ENCODE measurements at places on chromosomes 4 and X. TPM values are rescaled to one million over a fixed set of nuclear protein-coding genes. Genes with fewer than 3 reads are reported as not detected.

The TLL1 gene
- total RNA-seq, result 2.1 TPM

The PRDM8 gene
- 0.07 TPM for total RNA-seq

The OTC gene
- total RNA-seq, result not detected

The GPR82 gene
- total RNA-seq, result not detected

The MAGEA9B gene
- not detected for total RNA-seq

The TGIF2LX gene
- total RNA-seq, result not detected

The SPANXN4 gene
- total RNA-seq, result not detected

The CYLC1 gene
- not detected for total RNA-seq

The INPP4B gene
- 18.7 TPM for total RNA-seq

The TSPAN7 gene
- total RNA-seq, result 0.56 TPM

The CRMP1 gene
- total RNA-seq, result 59.5 TPM

The INTU gene
- total RNA-seq, result 10.9 TPM

- no peak for DNase-seq
Observed at GRCh38 chrX:149230689-149231088, 274.4 kb downstream of the IDS start.

- DNase-seq, result no peak
Observed at GRCh38 chr4:149845743-149846142, 30.1 kb upstream of the IQCM start.

DNA sequence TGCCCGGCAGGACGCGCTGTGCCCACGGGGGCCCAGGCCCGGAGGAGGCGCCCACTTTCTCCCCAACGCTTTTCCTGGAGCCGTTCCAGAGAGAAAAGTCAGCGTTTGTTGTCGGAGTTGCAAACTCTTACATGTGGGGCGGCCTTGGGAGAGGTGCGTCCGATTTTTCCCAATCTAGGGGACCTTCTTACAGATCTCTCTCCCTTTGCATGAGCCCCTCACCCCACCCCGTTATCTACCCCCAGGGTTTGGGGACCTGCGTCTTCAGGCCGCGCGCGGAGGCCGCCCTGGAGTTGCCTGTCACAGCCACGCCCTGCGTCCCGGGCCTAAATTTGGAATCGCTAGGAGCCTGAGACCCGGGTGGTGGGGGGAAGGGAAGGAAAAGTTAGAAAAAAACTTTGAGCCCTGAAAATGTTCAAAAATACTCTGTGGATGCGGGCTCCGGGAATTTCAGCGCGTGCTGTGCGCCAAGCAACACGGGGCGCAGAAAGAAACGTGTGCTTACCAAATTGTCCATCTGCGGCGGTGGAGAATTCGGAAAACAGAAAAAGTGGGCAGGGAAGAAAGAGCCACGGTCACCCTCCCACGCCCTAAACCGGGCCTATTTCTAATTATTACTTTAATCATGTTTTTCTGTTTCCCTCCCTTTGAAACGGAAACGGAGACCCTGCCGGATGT lies 587 bp downstream of the CD99 start:
- no peak for DNase-seq

- no peak for DNase-seq
Observed at GRCh38 chr4:140297221-140297570, 76.2 kb upstream of the SCOC start.

DNA sequence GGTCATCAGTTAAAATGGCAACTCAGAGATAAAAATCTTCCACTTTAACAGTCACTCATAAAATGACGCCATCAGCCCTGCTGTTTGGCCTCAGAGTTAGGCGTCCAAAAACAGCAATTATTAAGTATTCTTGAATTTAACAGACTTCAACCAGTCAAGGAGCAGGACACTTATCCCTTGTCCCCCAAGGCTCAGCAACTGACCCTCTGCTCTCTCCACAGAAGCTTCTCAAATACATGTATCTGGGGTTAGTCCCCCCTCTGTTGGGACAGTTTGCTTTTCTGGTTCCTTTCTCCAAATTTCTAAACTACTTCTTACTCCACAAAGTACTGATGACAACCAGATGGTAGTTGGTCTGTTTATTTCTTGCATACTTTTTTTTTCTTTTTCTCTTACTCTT lies 54.4 kb downstream of the SOD3 start:
- DNase-seq, result no peak

DNA sequence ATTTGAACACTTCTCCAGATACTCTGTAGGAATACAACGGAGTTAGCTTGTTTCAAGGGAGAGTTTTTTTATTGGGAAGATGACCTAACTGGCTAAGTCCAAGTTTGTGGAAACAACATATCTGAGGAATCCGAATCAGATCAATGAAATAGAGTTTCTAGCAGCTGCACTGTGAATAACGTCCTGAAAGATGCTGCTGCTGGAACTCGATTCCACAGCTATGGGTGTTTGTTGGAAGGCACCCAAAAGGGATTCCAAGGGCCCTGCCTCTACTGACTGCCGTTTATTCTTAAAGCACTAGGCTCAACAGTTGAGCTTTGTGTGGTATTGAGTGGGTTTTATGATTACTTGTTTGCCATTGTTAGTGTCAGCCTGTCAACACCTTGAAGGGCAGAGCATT lies 6.6 kb upstream of the GBA3 start:
- no peak for DNase-seq

GRCh38 chrX:125132274-125132673 lies 187.4 kb upstream of the TEX13C start:
- DNase-seq, result no peak

GRCh38 chrX:3697220-3697684 lies 16.2 kb downstream of the PRKX start:
- DNase-seq, result no peak

DNA sequence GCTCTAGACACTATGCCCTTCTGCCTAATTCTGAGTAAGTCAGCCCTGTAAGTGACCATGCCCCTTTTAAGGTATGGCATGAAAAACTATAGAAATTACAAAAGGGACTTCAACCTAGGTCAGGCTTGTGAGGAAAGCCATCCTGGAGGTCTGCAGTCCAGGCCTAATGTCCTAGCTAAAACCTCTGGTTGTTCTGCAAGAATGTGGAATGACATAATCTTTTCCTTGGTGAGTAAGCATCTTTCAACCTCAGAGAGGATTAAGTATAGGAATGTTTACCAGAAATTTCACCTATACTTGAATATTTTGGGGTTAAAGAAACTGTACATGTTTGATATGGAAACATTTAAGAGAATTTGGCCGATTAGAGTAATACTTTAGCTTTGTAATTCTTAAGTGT lies 23.8 kb upstream of the HPSE start:
- DNase-seq, result no peak

- DNase-seq, result no peak
Observed at GRCh38 chrX:9221781-9222180, 187.9 kb upstream of the FAM9B start.

DNA sequence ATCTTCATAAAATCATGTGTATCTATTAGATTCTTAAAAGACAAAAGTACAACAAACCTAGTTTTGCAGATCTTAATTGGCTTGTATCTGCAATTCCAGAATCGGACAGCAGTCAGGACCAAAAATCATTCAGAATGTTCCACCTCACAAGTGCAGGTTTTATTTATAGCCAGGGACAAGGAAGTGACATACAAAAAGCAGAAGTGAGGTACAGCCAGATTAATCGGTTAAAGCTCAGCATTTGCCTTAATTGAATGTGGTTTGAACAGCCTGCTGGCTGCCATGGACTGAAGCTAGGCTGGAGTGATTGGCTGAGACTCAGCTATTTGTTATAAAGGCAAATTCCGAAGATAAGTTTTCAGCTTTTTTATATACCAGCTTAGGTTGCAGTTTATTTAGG lies 932.6 kb downstream of the C4orf33 start:
- no peak for DNase-seq

DNA sequence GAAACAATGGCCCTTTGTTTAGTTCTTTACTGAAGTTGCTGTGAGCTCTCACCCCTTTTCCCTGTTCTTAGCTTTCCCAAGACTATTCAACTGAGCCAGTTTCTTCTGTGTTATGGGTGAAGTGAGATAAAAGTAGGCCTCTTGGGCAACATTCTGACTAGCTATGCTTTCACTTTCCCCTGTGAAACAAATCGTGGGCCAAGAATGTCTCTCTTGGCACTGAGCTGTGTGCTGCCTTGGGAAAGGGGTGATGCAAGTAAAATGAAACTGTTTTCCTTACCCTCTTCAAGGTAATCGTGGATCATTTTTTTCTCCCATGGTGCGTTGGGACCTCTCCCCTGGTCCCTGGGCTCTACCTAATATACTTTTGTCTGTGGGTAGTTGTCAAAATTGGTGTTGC lies 653.9 kb upstream of the MAGEB2 start:
- no peak for DNase-seq

- no peak for DNase-seq
Observed at GRCh38 chr4:100188829-100189228, 1.4 kb downstream of the DDIT4L start.

DNA sequence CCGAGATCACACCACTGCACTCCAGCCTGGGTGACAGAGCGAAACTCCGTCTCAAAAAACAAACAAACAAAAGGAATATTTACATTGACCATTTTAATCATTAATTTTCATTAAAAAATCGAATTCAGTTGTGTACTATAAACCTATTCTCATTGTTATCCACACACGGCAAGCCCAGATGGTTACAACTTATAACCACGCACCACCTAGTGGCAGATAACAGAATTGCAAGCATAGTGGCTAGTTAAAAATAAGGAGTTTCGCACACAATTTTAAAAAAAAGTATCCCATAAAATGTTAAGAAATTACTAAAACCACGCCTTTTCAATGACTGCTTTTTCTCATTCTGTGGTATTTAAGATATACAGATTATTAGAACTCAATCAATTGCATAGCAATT lies 25.4 kb downstream of the MBNL3 start:
- no peak for DNase-seq

GRCh38 chr4:88240297-88240714 lies 44.1 kb downstream of the PPM1K start:
- no peak for DNase-seq

GRCh38 chr4:140807491-140808252 lies 51.5 kb upstream of the TBC1D9 start:
- DNase-seq, result no peak

DNA sequence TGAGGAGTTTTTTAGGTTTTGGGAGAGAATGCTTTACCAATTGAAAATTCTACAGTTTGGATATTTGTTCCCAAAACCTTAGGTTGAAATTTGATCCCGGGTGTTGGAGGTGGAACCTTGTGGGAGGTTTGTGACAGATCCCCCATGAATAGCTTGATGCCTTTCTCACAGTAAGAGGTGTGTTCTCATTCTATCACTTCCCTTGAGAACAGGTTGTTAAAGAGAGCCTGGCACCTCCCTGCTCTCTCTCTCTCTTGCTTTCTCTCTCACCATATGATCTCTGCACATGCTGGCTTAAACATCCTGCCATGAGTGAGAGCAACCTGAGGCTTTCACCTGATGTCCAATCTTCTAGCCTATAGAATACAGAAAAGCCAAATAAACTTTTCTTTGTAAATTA lies 1475.5 kb upstream of the AGA start:
- DNase-seq, result no peak

- DNase-seq, result no peak
Observed at GRCh38 chrX:122565952-122566351, 618.1 kb upstream of the GRIA3 start.

DNA sequence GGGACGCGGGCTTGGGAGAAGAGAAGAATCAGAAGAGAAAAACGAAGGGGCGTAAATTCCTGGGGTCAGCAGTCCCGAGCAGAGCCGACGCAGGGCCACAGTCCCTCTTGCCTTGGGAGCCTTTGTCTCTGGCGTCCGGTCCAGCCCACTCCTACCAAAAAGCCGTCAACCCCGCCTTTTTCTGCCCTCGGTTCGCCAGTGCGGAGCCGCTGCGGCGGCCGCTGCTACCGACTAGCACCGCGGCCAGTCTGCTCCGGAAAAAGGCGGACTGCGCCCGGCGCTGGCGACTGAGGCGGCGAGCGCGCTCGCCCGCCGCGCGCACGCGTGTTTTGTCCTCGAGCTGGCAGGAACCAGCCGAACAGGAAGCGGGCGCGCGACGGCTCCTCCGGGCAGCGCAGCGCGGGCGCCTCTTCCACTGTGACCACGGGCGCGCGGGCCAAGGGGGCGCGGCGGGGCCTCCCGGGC lies 502 bp downstream of the HNRNPDL start:
- no peak for DNase-seq

GRCh38 chrX:10509397-10509796 lies 111.0 kb downstream of the MID1 start:
- DNase-seq, result no peak

- peak; percentile 26 for DNase-seq
Observed at GRCh38 chr4:8909548-8909947, 37.9 kb upstream of the HMX1 start.

GRCh38 chr4:37639551-37640285 lies 46.5 kb downstream of the RELL1 start:
- no peak for DNase-seq

- DNase-seq, result no peak
Observed at GRCh38 chrX:45009371-45010000, 136.5 kb downstream of the KDM6A start.

DNA sequence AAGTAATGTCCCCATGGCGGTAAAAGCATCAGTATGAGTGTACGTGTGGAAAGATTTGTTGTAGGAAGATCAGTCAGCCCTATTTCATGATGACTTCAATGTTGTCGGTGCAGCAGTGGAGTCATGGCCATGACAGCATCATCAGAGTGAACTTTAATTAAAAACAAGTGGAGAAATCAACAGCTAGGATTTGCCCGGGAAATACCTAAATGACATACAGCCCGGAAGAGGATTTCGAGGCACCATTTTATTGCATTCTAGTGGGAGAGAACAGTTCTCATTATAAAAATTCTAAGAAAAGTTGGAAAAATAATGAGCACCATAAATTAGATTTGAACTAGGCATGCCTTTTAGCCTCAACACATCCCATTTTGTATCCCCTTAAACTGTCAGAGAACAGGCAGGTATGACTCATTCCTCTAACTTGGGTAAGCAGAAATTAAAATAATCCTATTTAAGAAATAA lies 170.1 kb downstream of the SHROOM3 start:
- no peak for DNase-seq

DNA sequence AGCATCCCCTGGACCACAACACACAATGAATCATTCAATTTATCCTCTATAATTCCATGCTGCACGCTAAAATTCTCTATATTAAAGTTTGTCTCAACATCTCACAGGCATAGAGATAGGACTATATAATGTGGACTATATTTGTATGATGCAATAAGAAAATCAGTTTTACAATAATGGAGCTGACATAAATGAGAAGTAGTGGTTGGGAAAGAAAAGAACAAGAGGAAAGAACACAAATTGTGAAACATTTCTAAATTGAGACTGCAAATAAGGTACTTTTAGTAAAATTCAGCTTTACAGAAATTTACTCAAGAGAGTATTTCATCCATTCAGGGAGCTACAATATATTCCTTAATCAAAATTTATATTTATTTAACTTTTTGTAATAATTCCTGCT lies 120.4 kb downstream of the ARAP2 start:
- DNase-seq, result no peak

- DNase-seq, result no peak
Observed at GRCh38 chrX:40444798-40445496, 135.8 kb upstream of the ATP6AP2 start.

DNA sequence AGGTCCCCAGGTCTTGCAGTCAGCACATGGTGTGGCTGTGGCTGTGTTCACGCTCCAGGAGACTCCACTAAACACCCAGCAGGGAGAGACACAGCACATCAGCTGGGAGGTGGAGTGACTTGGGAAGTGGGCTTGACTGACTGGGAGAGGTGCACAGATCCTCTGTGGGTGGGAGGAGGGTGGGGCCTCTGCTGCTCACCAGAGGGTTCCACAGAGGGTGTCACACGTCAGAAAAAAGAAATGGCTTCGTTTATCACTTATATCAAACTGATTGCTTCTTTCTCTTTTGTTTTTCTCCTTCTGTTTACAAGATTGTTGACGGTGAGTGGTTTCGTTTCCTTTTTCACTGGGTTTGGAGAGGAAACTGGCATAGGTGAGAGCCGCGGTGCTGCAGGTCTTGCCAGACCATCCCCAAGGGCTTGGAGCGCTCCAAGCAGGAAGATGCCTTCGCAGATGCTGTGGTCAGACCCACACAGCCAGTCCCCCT lies 24.8 kb upstream of the FAM193A start:
- no peak for DNase-seq
